ENCODE measurements at places on chromosomes 2 and 18.

GRCh38 chr2:117853873-117854272 is 39.4 kb downstream of the DDX18 start:
- no peak for DNase-seq

DNA sequence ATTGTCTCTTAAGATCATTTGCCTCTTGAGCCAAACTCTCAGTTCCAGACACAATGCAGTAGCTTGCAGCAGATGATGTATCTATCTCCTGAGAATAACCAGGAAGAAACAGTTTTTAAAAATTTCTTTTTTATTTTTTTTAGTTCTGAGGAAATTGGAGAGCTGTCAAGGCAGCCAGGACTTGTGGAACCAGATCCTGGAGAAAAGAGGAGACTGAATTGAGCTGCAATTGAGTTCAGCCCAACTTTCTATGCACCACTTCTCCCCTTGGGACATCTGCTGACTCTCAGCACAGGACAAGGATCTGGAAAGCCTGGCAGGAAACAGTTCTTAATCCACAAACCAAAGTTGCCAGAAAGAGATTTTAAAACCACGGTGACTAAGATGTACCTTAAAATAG is 13.5 kb upstream of the CSRNP3 start:
- DNase-seq: no peak

DNA sequence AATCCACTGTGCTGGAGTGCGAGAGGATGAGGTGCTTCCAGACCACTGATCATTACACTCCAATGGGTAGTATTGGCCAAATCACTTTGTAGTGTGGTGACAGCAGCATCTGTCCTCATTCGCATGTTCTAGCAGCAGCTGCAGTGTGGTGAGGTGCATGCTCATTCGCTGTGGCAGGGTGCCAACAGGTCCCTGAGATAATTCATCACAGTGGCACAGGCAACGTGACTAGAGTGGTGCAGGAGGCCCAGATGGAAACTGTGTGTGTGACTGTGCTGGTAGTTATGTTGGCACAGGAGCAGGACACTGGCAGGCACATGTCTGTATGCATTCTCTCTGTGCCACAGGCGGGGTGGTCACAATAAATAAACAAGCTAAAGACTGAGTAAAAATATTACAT is 329.5 kb upstream of the SYT4 start:
- no peak for DNase-seq

GRCh38 chr2:758073-758820 is 81.0 kb upstream of the TMEM18 start:
- DNase-seq: no peak

- DNase-seq: no peak
Measured at GRCh38 chr18:961644-962355, 57.1 kb downstream of the ADCYAP1 start.

DNA sequence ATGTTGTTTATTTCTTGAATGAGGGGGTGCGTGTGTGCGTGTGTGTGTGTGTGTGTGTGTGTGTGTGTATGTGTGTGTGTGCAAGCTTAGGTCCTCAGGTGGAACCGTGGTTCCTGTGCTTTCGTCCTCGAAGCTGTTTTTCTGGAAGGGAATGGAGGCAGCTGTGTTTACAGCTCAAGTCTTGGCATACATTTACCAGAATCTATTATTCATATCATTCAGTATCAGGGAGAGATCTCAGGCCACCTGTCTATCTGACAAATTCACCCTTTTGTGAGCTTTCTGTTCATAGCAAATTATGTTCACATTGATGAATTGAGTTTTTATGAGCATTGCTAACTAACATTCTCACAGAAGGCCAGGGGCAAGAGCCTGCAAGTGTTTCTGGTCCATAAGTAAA is 550.4 kb downstream of the ARHGAP15 start:
- no peak for DNase-seq

DNA sequence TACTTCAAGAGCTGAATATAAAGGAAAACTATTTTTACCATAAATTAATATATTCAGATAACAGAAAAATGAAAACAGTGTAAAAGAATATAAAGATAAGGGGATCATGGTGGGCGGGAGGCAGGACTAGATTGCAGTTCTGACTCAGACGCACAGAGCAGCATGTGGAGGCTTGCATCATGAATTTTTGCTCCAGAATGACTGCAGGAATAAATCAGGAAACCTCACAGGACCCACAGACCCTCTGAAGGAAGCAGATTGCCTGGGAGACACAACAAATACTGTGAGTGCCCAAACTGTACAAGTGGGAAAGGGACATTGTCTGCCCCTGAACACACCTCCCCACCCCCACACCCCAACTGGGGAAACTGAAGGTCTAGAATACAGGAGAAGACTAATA is 19.2 kb upstream of the SIGLEC15 start:
- no peak for DNase-seq

GRCh38 chr2:47639467-47639866 is 143.5 kb upstream of the MSH6 start:
- no peak for DNase-seq

DNA sequence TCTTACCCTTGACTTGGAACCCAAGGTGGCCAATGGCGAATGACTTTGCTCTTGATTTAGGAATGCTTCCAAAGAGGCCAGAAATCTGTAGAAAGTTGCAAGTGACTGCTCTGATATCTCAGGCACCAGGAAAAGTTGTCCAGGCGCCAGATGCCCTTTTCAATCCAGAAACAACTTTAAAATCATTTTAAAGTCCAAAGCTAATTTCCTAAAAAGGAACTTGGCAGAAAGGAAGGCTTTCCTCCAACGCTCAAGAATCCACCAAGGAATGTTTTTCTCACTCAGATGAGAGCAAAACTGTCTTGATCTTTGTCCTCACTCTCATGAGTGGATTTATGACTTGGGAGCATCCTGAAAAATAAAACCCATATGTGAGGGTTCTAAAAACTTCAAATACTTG is 5.3 kb downstream of the NGEF start:
- peak; percentile 15 for DNase-seq

- no peak for DNase-seq
Measured at GRCh38 chr18:13973061-13973575, 57.8 kb upstream of the MC2R start.

DNA sequence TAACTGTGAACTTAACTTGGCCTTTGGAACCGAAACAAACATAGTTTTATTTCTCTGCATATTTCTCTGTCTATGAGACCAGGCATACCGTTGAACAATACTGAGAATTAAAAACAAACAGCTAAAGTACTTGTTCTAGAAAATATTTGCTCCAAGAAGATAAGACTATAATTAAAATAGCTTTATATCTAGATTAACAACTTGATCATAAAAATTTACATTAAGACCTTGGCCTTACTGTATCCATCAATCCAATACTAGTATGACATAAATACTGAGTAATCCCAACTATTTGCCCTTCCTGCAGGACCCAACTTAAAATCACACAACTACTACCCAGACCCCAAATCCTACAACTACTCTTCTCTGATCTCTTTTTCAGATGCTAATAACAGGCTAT is 260.9 kb downstream of the RIT2 start:
- DNase-seq: no peak

GRCh38 chr2:238505119-238505891 is 78.6 kb downstream of the ASB1 start:
- peak; percentile 22 for DNase-seq

- DNase-seq: no peak
Measured at GRCh38 chr2:54496920-54497319, 40.8 kb downstream of the SPTBN1 start.

DNA sequence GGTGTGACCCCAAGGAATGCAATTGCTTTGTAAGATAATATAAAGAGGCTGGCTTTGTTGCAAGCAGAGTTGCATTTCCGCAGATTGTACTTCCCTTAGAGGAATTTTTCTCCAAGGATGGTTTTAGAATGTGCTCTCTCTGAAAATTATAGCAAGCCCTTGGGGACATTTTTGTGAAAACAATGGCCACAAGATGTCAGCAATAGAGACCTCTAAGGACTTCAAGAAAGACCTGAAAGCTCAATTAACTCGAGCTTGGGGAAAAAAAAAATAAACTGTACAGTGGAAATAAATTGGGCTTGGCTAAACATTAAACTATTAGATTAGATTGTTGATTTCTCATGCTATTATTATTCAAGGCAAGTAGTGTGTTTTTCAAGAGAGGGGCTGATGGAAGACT is 81.3 kb upstream of the KYNU start:
- no peak for DNase-seq

- DNase-seq: no peak
Measured at GRCh38 chr2:34810456-34810855, 1211.4 kb upstream of the FAM98A start.

GRCh38 chr18:56516789-56517188 is 121.6 kb downstream of the TXNL1 start:
- no peak for DNase-seq

DNA sequence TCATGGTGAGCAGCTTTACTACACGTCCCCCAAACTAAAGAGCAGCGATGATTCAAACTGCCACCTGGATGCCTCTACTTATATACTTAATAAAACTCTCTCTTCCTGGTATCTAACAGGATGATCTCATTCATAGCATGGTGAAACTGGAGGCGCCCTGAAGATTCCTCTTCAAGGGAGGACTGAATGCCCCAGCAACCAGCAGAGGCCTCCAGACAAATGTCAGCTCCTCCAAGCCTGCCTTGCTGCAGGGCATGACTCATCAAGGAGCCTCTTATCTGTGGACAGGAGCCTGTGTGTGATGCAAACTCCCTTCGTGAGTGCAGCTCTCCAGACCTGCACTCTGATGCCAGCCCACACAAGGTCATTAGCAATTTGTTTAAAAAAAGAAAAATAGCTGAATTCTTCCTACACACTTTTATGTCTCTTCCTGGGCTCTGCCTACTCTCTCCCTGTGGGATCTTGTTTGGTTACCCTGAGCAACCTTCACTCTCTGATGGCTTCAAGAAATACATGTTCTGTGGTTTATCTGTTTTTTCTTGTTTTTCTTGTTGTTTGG is 30.2 kb downstream of the LONRF2 start:
- DNase-seq: peak; percentile 52

DNA sequence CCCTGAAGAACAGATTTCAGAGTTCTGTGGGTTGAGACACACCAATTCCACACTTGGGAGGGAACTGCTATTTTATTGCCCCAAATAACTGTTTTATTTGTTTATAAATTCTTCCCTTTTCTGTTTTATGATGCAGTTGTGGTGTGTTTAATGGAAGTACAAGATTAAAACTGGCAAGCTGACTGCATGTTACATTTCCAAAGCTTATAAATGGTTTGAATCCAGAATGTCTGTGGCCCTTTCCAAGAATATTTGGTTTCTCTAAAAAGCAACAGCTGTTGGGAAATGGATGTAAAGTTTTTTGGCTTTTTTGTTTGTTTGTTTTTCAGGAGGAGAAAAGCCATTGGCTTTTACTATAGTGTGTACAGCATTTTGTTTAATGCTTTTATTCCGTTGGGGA is 234.5 kb downstream of the MTX2 start:
- DNase-seq: no peak

GRCh38 chr18:33781429-33781828 is 203.4 kb downstream of the ASXL3 start:
- DNase-seq: no peak

DNA sequence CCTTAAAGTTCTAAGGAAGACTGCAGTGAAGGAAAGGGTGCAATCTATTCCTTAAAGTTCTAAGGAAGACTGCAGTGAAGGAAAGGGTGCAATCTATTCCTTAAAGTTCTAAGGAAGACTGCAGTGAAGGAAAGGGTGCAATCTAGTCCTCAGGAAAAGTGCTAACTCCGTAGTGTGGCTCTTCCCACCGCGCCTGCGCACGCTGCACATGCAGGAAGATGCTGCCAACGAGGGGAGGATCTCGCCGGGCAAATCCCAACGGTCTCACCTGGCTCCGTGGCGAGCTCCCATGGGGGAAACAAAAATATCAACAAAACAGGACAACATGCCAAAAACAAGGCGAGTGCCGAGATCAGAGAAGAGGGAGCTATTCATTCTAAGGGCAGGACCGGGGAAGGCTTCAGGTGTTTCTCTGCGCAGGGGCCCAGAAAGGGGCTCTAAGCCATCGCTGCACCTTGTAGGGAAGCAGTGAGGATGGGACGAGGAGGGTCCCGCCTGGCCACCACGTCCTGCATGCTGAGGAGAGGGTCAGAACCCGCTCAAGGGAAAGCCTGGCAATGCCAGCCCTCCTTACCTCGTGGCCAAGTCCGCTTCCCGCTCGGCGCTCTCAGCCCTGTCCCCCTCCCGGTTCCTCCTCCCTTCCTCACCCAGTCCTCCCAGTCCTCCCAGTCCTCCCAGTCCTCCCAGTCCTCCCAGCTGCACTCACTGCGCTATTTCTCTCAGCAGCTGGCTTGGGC is 24.5 kb downstream of the TIMM21 start:
- DNase-seq: no peak

GRCh38 chr2:241941691-241942301 is 72.3 kb downstream of the RTP5 start:
- DNase-seq: peak; percentile 47

- DNase-seq: no peak
Measured at GRCh38 chr2:238277695-238278094, 10.7 kb downstream of the PER2 start.

DNA sequence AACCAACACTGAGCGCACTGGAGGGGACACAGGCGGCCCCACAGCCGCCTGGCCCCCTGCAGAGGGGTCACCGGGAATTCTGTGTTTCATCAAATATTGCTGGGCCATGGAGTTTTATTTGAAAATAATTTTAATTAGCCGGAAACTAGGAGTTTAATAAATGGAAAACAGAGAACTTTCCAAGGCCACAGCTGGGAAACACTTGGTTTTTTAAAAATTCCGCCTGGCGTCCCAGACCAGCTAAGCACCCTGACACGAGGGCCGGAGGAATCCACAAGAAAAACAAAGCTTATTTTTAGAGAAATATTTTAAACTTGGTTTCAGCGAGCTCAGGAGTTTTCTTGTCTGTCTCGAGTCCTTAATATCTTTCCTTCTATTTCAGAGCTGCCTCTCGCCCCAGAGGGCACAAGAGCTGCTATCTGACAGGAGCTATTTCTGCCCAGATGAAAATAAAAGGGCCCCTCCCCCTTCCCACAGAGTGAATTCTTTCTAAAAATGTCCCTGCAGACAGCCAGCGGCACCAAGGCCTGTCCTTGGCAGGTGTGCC is 8.2 kb downstream of the ZFP36L2 start:
- no peak for DNase-seq

DNA sequence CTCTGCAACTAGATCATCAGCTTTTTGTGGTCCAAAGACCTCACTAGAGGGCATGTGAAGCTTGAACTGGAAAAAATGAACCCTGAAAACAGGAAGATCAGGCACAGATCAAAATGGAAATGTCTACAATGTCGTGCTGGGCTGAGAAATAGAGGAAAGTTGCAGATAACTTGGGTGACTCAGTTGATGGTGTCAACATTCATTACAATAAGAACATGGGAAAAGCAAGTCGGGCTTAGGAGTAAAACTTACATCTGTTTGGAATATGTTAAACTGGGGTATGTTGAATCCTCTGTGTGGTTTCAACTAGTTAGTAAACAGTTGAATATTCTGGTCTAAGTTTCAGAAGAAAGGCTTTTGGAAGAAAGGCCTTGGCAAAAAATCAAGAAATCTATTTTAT is 940.4 kb downstream of the ERBB4 start:
- no peak for DNase-seq

DNA sequence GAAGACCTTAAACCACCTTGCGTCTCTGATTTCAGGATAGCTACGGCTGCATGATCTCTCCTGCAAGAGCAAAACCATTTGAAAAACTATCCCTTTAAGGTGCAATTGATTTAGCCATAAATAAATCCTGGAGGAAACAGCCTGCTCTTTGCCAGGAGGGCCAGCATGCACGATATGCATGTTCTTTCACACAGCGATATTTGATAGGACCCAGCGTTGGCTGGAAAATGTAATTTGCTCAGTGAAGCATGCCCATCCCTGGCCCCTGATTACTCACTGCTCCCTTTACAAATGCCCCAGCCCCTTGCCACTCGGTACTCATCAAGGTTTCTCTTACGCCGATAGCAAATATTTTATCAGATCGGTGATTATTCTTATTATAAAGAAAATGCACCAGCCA is 315.4 kb downstream of the CDH2 start:
- DNase-seq: no peak

GRCh38 chr2:202344178-202344577 is 31.9 kb upstream of the BMPR2 start:
- no peak for DNase-seq

All from breast epithelium (tissue), 4 donors.